ENCODE measurements at places on chromosomes 13 and 19.

DNA sequence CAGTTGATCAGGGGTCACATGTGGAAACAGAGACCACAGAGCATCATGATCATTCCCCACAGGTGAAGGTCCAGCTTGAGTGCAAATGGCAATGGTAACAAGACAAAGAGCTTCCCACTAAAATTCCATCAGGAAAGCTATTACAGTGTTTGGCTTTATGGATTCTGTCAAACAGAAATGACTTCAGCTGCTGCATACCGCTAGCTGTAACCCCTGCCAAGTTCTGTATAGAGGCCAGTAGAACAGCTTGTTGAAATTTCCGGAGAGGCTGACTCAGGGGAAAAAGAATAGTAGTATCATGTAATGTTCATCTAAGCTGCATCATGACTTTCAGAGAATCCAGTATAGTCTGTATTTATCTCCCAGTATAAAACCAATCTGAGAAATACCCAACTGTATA is 1704.7 kb downstream of the SLITRK5 start:
- DNase-seq: no peak

GRCh38 chr13:44732503-44733098 is 156.5 kb upstream of the TSC22D1 start:
- no peak for DNase-seq

DNA sequence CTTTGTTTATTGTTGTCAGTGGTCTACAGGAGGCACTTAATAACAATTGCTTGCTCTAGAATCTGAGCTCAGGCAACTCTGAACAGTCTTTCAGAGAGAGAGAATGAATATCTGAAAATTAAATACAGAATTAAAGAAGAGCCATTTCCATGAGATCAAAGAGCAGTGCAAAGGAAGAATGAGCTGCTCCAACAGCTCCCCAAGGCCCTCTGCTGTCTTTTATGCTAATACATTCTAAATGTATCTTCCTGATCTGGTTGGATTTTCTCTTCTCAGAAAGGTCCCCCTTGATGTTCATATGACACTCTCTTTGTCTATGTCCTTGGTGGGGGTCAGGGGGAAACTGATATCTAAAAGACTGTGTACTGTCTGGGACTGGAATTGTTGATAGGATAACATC is 1029.6 kb downstream of the PCDH9 start:
- DNase-seq: peak; percentile 2

- DNase-seq: peak; percentile 63
Measured at GRCh38 chr13:36420437-36420891, 11.8 kb upstream of the CCNA1 start.

GRCh38 chr19:33462112-33462791 is 59.3 kb downstream of the PEPD start:
- no peak for DNase-seq

- DNase-seq: peak; percentile 47
Measured at GRCh38 chr19:48806818-48807589, 3.8 kb downstream of the BCAT2 start.

Data from Kasumi-1 (cell line).